Myocyte (in vitro differentiated cells): ENCODE measurements at places on chromosomes 1 and 21.
A peak's percentile ranks its signal among the peaks of the same experiment; 100 is the strongest.

DNA sequence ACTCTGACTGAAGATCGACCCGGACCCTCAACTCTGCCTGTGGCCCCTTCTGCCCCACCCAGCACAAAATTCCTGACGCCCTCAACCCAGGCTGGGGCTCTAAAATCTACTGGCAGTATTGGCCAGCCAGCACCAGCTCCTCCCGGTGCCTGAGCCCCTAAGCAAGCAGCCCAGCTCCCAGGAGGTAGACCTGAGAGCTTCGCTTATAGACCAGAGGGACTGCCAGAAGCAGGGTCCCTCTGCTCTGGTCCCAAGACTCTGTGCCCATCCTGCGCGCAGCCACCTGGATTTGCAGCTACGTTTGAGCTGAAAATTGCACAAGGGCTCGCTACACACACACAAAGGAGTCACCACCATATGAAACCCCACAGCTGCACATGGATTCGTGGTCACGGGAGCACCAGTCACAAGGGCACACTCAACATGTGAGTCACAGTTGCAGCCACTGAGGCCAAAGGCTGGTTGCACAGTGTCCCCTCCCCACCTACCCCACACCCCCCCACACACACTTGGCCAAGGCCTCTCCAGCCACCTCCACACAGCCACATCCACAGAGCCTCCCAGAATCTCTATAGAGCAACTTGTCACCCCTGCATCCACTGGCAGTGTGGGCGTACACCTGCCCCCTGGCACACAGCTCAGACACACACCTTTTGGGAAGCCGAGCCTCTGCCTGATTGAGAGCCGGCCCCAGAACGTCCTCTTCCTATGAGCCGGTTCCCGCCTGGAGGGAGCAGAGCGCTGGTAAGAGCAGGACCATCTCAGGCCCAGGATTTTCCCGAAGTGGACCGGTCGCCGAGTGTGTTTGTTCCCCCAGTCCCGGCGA lies 1.1 kb upstream of the DMBX1 start:
- DNase-seq = no peak

DNA sequence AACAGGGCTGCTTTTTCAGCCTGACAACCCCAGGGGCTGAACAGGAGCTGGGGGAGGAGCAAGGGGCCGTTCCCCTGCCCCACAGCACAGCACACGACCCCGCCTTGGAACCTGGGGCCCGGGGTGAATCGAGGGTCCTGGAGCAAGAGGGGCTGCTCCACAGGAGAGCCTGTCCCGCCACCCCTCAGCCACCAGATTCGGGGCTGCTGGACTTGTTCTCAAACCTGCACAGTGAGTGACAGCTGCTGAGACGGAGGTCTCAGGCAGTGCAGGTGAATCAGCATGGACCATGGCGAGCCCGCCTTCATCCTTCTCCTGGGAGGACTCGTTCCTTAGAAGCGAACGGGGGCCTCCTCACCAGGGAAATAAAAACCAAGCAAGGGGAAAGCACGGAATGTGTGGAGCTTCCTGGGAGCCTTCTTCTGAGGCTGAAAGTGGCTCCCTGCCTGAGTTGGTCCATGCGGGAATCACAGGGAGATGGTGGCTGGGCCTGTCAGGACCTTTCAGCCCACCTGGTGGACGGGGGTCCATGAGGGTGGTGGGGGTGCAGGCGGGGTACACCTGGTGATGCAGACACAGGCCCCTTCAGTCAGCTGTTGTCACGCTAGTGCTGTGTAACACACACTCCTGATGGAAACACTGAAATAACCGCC lies 125.4 kb downstream of the SIK1 start:
- DNase-seq = no peak

- DNase-seq = peak; percentile 34
These were observed 8.6 kb upstream of the PPFIA4 start for GRCh38 chr1:203017692-203018091.

- DNase-seq = no peak
These were observed 304.1 kb upstream of the ADGRL4 start for GRCh38 chr1:79310609-79311008.
